Left lobe of liver (tissue), 2 donors: ENCODE measurements at places on chromosomes 6 and 20.

DNA sequence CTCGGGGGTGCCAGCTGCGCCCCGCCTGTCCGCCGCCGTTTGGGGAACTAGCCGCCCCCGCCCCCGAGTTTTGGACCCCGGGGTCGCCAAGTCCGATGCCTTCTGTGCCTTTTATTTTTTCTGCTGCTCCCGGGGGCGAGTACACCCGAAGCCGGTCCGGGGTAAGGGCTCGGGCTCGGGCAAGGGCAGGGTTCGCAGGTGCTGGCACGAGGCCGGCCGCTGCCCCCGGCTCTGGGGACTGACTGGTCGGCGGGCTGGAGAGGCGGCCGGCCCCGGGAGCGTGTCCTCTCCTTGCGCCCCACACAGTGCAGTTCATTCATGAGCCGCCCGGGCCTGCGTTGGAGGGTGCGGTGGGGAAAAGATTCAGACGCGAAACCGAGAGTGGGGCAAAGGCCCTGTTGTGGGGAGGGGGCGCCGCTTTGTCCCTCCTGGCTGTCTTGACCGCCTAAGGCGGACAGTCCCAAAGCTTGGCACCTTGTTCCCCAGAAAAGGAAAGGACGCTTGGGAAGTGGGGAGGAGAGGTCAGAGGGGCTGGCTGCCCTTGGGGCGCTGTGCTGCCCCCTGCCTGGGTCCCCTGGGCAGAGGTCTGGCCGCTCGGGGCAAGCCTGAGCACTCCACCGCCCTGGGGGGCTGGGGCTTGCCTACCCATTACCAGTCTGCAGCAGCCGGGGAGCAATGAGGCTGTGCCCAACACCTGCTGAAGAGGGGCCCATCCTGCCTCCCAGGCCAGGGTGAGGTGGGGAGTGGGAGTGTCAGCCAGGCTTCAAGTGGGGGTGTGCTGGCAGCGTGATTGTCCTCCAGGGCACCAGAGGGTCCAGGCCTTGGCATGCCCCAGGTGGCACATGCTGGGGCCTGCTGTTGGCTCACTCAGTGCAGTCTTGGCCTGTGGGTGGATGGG is 915 bp downstream of the TMEM63B start:
- peak; percentile 58 for DNase-seq

- no peak for DNase-seq
Measured at GRCh38 chr6:110345025-110345424, 13.1 kb downstream of the METTL24 start.

- no peak for DNase-seq
Measured at GRCh38 chr6:37984578-37984977, 165.1 kb downstream of the ZFAND3 start.

GRCh38 chr6:39407446-39407993 is 85.0 kb upstream of the KCNK16 start:
- DNase-seq = no peak

- DNase-seq = no peak
Measured at GRCh38 chr20:25223179-25223661, 24.7 kb upstream of the PYGB start.

DNA sequence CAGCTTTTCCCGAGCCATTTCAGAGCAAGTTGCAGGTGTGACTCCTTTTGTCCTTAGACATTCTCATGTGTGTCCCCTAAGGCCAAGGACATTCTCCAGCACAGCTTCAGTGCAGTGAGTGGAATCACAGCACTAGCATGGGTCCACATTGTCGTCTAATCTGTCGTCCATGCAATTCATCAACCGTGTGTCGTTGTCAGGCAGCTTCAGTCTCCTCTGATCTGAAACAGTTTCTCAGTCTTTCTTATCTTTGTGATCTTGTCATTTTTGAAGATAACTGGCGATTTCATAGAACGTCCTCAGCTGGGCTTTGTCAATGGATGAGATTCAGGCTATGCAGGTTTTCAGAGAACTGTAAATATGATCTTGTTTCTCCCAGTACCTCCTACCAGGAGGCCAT is 31.7 kb downstream of the CST2 start:
- DNase-seq = no peak

- DNase-seq = no peak
Measured at GRCh38 chr20:49914310-49915117, 815 bp downstream of the SPATA2 start.

DNA sequence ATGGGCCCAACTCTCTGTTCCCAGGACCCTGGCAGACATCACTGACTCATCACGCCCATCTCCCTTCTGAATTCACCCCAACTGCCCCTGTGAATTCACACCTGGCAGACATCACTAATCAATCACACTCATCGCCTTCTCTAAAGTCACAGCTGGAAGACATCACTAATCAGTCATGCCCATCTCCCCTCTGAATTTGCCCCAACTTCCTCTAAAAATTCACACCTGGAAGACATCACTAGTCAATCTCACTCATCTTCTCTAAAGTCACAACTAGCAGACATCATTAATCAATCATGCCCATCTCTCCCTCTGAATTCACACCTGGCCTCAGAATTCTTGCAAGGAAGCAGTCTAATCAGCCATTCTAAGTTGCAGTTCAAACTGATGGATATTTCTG is 111.1 kb downstream of the FOXA2 start:
- DNase-seq = no peak

GRCh38 chr20:50930139-50930975 is 880 bp downstream of the ADNP start:
- peak; percentile 54 for DNase-seq

GRCh38 chr20:40997116-40997515 is 31.5 kb upstream of the TOP1 start:
- no peak for DNase-seq

- DNase-seq = peak; percentile 66
Measured at GRCh38 chr6:149566410-149567193, 427 bp downstream of the GINM1 start.

DNA sequence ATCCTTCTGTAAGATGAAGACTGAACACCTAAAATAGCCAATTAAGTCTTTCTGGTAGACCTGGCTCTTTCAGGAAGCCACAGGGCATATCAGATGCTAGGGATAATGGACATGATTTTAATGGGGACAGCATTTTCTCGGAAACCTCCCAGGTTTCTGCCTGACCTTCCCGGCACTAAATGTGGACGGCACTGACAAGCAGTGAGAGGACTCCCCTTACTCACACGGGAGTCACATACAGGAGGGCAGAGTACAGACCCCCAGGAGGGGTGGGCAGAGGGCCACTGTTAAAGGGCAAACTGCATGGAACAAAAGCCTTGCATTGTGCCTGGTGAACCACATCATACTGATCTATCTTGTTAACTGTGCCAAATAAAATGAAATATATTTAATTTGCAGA is 19.9 kb downstream of the PSMG4 start:
- DNase-seq = no peak

DNA sequence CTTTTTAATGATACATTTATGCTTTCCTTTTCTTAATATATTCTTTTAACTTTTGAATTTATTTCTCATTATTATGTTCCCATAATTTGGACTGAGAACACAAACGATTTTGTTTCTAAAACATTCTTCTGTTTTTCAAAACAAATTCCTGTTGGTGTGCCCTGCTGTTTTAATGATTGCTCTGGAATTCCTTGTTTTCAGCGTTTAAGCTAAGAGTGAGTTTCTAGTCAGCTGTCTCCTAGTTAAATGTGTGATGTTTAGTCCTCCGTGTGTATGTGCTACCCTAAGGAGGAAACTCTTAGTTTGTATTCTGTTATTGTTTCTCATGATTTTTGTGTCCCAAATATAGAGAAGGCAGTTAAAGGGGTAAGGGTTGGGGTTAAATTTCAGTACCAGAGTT is 306.1 kb upstream of the RGS17 start:
- DNase-seq = no peak

DNA sequence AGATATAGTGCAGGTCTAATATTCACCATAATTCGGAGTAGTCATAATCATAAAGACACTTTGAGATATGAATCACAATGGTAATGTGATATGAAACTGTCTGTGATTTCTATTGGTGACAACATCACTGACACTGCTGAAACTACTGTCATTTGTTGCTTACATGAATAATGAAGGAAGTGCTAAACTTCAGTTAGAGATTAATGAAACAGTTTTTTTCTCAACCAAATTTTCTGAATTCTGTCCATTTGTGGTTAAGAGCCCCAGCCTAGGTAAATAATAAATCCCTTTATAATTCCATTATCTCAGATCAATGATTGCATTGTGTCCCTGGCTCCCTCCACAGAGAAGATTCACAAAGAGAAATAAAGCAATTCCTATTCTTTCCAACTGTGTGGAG is 122.6 kb downstream of the HIVEP2 start:
- no peak for DNase-seq

- no peak for DNase-seq
Measured at GRCh38 chr20:35062478-35062877, 30.1 kb downstream of the TRPC4AP start.

GRCh38 chr6:35185302-35185681 is 28.5 kb upstream of the SCUBE3 start:
- DNase-seq = peak; percentile 57

- DNase-seq = no peak
Measured at GRCh38 chr6:143107911-143108761, 47.4 kb downstream of the AIG1 start.

DNA sequence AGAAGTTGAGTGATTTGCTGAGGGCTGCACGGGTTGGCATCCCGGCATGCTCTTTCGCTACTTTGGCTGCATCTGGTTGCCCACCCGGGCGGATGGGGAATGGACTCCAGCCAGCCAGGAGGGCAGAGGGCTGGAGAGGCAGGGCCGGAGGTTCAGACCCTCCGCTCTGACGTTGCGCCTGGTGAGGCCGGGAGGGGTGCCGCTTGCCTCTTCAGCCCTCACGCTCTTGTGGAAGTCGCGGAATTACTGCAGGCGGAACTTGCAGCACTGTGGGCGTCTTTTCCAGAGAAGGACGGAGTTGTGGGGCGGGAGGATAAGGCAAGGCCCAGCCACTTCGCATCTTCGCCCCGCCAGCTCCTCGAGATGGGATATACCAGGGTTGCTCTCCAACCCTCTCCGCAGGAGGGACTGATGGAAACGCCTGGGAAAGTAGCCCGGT is 656 bp downstream of the RTEL1 start:
- DNase-seq = no peak

GRCh38 chr6:107114213-107114925 is 946 bp downstream of the BEND3 start:
- DNase-seq = peak; percentile 91

DNA sequence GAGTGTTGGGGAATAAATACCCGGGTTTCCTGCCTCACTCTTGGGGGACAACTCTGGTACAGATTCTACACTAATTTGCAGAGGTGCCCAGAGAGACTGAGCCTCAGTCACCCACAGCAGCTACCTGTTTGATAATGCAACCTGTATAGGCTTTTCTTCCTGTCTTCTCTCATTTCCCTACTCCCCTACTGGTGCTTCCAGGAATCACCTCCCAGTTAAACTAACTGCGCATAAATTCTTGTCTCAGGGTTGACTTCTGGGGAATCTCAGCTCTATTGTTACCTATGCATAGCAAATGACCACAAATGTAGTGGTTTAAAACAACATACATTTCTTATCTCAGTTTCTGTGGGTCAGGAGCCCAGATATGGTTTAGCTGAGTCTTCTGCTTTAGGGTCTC is 11.3 kb downstream of the OCSTAMP start:
- no peak for DNase-seq

DNA sequence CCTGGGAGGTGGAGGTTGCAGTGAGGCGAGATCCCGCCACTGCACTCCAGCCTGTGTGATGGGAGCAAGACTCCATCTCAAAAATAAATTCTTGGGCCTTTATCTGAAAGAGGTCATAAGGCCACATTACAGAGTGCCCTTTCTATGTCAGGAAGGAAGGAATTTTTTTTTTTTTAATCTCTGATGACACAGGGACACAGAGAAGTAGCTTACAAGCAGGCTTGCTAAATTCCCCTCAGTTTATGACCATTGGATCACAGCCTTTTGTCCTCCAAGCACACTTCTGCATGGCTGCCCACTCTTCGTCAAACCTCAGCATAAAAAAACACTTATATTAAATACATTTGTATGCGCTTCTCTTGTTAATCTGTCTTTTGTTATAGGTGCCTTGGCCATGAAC is 7.5 kb upstream of the IFNGR1 start:
- no peak for DNase-seq

GRCh38 chr6:25277386-25277785 is 1.8 kb upstream of the CARMIL1 start:
- no peak for DNase-seq

- no peak for DNase-seq
Measured at GRCh38 chr20:50969435-50969834, 10.8 kb downstream of the MOCS3 start.

- DNase-seq = no peak
Measured at GRCh38 chr20:32539817-32540675, 45.1 kb downstream of the NOL4L start.

GRCh38 chr6:159880412-159880975 is 10.3 kb upstream of the MAS1 start:
- DNase-seq = peak; percentile 7

GRCh38 chr6:74117113-74117512 is 421.1 kb downstream of the CD109 start:
- no peak for DNase-seq

DNA sequence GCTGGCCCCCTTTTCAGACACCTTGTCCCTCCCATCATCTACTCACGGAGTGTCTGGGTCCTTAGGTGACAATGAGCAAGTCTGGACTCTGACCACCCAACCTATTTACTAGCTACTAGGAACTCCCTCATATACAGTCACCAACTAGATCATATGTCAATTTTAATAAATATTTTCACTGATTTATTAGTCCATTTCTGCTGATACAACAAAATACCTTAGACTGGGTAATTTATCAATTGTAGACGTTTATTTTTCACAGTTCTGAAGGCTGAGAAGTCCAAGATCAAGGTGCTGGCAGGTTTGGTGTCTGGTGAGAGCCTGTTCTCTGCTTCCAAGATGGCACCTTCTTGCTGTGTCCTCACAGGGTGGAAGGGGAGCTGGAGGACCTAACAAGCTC is 229.7 kb downstream of the PTPRT start:
- no peak for DNase-seq

DNA sequence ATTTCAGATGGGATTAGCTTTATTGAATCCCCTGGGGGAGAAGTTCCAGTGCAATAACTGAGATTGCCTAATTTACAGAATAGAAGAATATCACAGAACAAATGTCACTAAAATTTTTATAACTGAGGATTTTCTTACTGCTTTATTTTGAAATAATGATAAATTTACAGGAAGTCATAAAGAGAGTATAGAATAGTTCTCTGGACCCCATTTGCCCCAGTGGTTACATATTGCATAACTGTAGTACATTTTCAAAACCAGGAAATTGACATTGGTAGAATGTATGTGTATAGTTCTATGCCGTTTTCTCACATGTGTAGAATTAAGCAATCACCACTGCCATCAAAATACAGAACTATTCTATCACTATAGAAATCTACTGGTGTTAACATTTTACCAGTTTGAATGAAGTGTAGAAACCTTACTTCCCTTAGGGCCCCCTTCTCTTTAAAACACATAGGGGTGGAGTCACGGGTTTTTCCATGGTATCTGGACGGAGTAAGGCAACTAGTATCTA is 18.3 kb downstream of the KIF6 start:
- no peak for DNase-seq
